CD4-positive, alpha-beta T cell treated with Interferon alpha-2 for 1 hour (primary cell): ENCODE measurements at places on chromosomes 2 and 18.

DNA sequence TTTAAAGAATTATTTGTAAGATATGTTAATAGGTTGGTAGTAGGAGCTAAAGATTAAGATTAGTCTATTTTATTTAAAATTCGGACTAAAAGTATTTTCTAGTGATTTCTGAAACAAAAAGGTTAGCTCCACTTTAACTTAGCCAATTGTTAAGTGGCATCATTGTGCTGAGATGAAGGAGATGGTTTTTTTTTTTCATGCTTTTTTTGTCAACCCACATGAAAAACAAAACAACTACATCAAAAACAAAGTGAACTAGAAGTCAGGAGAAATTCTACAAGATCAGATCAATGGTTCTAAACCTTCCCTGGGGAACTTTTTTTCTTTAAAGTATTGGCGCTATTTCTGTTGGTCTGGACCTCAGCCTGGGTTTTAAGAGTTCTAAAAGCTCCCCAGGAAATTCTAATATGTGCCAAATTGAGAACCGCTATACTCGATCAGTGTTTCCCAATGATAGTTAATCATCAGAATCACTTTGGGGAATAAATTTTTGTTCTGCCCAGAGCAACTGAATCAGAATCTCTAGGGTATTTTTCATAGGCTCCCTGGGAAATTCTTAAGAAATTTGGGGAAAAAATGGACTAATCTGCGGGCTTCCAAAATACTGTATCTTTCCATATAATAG is 2.3 kb downstream of the ZC3H6 start:
- peak; percentile 17 for DNase-seq

- no peak for DNase-seq
Observed at GRCh38 chr18:45671321-45671720, 52.7 kb upstream of the SLC14A1 start.

- no peak for DNase-seq
Observed at GRCh38 chr2:201532686-201533304, 81.3 kb downstream of the STRADB start.

DNA sequence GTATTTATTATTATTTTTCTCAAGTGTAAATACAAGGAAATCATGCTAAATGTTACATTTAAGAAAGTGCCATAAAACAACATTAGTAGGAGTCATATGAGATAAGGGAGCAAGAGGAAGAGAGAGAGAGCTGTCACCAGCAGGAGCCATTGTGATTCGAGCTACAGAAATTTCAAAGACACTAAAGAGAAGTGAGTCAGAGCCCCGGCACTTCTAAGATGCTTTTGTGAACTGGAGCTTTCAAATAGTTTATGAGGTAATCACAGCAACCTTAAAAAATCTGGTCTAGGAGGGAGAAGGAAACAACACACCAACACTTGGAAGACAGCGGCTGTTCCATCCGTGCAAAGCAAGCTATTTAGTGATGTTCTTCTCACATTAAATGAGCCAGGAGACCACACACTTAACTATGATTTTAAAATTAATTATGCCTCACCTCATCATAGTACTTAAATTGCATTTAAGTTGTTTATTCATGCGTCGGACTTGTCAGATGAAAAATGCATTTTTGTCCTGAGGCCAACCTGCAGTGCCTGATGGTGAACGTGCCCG is 382.7 kb upstream of the SALL3 start:
- no peak for DNase-seq

- DNase-seq, result peak; percentile 49
Observed at GRCh38 chr2:239288951-239289511, 111.8 kb downstream of the HDAC4 start.

DNA sequence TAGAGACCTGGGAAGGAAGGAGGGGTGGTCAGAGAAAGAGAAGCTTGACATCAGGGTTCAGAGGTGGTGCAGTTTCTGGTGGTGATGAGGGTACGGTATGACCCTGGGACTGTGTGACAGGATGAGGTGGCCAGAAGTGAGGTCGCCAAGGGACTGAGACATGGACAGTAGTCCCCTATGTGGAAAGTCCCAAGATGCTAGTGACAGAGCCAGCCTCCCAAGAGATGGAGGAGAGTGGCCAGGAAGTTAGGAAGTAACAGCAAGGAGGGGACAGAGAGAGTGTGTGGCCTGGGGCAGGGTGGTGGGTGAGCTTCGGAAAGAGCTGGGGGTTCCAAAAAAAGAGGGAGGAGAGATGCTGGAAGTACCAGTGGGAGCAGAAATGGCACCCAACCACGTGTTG is 66.0 kb downstream of the SMAD7 start:
- no peak for DNase-seq

- no peak for DNase-seq
Observed at GRCh38 chr2:75155115-75155514, 44.2 kb downstream of the TACR1 start.

DNA sequence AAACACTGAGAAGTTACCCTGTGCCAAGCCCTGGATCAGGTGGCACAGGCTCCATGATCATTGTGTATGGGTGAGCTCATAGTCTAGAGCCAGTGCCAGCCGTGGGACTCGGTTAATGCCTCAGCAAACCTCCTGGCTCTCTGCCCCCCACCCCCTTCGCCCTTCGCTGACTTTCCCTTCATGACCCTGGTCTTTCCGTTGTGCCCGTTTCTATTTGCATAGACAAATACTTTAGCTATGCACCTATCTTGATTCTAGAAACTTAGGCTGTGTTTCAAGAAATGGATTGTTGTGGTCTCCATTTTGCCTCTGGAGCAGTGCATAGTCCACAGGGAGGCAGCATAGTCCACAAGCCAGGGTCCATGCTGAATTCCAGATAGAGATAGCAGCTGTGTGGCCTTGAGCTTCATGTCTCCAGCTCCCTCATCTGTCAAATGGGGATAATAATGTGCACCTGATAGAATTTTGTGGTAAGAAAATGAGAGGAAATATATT is 44.8 kb upstream of the KDM3A start:
- DNase-seq, result no peak

DNA sequence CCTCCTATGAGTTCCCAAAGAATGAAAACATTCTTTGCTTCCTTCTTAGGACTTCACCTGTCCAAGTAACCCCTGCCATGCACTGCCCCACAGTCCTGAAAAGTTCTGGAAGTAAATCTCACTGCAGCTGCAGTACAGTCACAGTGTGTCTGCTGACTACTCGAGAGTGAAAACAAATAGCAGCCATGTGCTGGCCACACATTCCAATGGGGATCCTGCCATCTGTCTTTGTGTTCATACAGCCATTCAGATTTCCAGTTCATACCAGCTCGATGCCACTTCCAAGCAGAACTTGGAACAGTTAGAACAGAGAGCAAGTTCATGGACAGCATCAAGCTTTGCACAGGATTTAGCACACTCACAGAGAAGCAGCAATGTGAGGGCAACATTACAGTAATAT is 629.9 kb upstream of the ACVR2A start:
- no peak for DNase-seq

- no peak for DNase-seq
Observed at GRCh38 chr2:182506606-182507005, 79.8 kb upstream of the PDE1A start.

DNA sequence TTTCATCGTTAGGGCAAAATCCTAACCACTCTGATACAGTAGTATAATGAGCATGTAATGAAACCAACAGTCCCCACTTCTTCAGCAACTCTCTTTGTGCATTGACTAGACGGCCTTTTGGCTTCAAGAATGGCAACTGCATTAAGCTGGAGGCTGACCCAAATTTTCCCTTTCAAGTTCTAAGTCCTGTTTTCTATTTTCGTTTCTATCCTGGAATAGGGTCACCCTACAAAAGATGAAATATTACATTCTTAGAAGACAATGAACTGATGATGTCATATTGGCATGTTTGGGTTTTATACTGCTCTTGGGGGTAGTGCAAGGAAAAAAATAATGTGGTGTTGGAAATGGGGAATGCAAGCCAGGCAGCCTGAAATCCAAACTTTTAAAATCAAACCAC is 254.4 kb downstream of the ETAA1 start:
- DNase-seq, result no peak

- no peak for DNase-seq
Observed at GRCh38 chr2:216877085-216877484, 17.2 kb upstream of the TNP1 start.

- DNase-seq, result no peak
Observed at GRCh38 chr2:212914392-212914791, 237.0 kb downstream of the IKZF2 start.

DNA sequence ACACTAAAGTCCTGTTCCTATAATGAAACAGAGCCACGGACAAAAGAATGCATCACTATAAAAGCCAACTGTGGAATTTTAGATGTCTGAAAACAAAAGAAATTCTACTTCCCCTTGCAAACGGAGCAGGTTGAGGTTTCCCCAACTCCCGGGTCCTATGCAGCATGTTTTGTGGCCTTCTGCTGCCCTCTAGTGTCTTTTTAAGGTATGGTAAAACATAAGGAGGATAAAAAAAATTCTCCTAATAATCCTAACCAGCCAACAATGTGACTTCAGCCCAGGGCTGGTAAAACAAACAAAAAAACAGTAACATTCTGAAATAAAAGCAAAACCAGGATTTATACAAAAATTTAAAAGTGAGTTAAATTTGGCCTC is 539.5 kb downstream of the NRXN1 start:
- DNase-seq, result peak; percentile 9

DNA sequence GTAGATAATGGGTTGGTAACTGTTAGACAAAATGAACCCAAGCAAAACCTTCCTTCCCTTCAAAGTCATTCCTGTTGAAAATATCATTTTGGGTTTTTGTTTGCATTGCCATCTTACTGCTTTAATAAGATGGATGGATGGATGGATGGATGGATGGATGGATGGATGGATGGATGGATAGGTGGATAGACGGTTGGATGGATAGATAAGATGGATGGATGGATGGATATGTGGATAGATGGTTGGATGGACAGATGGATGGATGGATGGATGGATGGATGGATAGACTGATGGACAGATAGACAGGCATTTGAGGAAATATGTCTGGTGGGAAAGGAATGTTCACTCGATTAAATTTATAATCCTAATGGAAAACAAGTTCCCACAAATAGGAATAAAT is 133.2 kb downstream of the COL4A4 start:
- no peak for DNase-seq

DNA sequence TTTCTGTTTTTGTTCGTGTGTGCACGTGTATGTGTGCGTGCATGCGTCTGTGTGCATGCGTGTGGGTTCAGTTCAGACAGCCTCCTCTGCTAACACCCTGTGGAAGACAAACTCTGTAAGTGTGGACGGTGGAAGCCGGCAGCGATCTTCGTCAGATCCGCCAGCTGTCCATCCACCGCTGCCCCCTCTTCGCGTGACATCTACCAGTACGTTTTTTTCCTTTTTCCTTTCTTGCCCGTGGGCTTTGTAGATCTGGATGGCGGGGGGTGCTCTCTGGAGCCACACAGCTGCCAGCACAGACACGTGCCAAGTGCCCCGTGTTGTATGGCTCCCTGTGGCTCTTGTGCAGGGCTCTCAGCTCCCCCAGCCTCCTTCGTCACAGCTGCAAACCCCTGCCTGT is 32.3 kb downstream of the ITGB1BP1 start:
- no peak for DNase-seq

- DNase-seq, result no peak
Observed at GRCh38 chr18:67239826-67240225, 276.7 kb downstream of the DSEL start.

- DNase-seq, result peak; percentile 53
Observed at GRCh38 chr2:223929571-223930102, 15.5 kb downstream of the WDFY1 start.

DNA sequence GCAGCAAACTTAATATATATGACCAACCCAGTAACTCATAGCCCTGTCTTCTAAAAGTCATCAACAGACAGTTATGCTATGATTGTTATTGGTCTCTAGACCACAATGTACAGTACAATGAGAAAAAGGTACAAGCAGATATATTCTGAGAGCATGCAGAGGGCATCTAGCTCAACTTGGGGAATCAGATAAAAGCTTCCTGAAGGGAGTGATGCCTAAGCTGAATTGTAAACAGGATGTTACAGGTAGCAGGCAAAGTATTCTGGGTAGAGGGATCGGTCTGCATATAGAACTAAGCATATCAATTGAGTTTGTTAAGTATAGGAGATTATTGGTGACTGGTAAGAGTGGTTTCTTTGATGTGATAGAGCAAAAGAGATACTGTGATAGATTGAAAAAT is 30.3 kb downstream of the ME2 start:
- DNase-seq, result no peak

- no peak for DNase-seq
Observed at GRCh38 chr2:197708331-197708730, 3.2 kb downstream of the MARS2 start.

- DNase-seq, result no peak
Observed at GRCh38 chr2:133591164-133591563, 22.9 kb upstream of the NCKAP5 start.

GRCh38 chr2:77271262-77271661 is 250.9 kb downstream of the LRRTM4 start:
- no peak for DNase-seq

DNA sequence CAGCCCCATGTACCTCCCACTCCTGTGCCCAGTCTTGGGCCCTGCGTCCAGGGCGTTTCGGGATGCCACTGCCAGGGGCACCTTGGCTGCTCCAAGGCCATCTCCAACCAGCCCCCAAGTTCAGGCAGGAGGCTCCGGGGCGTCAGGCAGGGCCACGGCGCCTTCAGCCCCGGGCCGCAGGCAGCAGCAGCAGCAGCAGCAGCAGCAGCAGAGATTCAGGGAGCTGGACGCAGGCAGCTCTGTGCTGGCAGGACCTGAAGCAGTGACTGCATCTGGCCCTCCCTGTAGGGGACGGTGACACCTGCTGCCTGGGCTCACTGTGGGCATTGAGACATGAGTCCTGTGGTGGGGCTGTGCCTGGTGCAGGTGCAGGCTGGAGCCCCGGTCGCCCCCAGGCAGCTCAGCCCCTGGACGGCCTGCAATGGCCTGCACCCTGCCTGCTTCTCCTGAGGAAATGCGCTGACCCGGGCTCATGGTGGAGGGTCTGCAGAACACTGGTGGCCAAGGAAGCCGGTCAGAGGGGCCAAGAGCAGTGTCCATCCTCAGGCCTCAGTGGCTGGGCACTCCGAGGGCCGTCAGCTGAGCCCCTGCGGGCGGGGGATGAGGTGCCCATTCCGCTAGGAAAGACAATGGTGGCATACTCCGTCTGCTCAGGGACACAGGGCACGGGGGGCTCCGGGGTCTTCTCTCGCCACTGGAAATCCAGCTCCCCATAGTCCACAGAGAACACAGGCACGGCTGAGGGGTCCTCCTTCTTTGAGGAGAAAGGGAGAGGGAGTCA is 8.0 kb downstream of the PDCD1 start:
- DNase-seq, result no peak

DNA sequence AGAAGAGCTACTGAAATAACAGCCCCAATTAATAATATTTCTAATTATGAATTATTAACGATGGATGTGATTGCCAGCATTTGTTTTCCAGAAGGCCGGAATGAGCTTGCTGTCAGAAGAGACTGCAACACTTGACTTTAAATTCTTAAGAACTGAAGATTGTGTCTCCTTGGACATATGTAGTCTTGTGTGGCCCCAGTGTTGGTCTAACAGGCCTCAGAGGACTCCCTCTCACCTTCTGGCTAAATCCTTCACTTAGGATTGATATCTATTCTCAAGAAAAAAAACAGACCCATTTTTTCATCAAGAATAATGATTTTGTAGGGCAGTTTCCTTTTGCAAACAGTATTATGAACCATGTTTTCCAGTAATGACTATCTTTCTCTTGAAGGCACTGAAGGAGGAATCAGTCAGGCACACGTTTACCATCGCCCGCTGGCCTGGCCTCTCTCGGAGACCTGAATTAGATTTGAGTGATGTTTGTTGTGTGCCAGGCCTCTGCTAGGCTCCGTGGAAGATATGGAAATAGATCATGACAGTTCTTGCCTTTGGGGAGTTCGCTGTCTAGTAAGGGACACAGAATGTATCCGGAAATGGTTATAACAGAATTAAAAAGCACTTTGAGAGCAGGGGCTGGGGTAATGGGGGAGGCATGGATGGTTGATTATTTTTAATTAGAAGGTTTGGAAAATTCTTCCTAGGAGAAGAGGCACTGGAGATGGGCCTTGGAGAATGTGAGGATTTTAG is 258.0 kb downstream of the MYCN start:
- no peak for DNase-seq
